ENCODE measurements at places on chromosomes 4 and X. TPM values are rescaled to one million over a fixed set of nuclear protein-coding genes. Genes with fewer than 3 reads are reported as not detected.

The CXCL3 gene
- polyA plus RNA-seq: 1.7 TPM

The PAGE5 gene
- not detected for polyA plus RNA-seq

The PRSS12 gene
- 12.3 TPM for polyA plus RNA-seq

The ZAR1 gene
- not detected for polyA plus RNA-seq

The STK32B gene
- 25.6 TPM for polyA plus RNA-seq

The GAGE13 gene
- not detected for polyA plus RNA-seq

The HTRA3 gene
- polyA plus RNA-seq: 9.0 TPM

The RTL3 gene
- not detected for polyA plus RNA-seq

The CCNA2 gene
- 17.6 TPM for polyA plus RNA-seq

The HSFX1 gene
- 6.0 TPM for polyA plus RNA-seq

The ASB9 gene
- polyA plus RNA-seq: 2.9 TPM

The EDA gene
- 7.2 TPM for polyA plus RNA-seq

The TEX11 gene
- 0.08 TPM for polyA plus RNA-seq

The PPBP gene
- polyA plus RNA-seq: 3.9 TPM

The HMX1 gene
- polyA plus RNA-seq: 5.0 TPM

The CLGN gene
- polyA plus RNA-seq: 9.6 TPM

The PPP1R3F gene
- 25.1 TPM for polyA plus RNA-seq

The MAPK10 gene
- 113 TPM for polyA plus RNA-seq

The ZMAT1 gene
- polyA plus RNA-seq: 30.6 TPM

The SLC39A8 gene
- polyA plus RNA-seq: 9.2 TPM

The FGF2 gene
- 11.9 TPM for polyA plus RNA-seq

The SMIM10 gene
- polyA plus RNA-seq: 8.6 TPM

The COMMD8 gene
- polyA plus RNA-seq: 23.4 TPM

The TEX13B gene
- polyA plus RNA-seq: not detected

The CYBB gene
- 11.8 TPM for polyA plus RNA-seq

The TAPT1 gene
- polyA plus RNA-seq: 47.7 TPM

The XAGE2 gene
- not detected for polyA plus RNA-seq

The CRLF2 gene
- 0.33 TPM for polyA plus RNA-seq

The CPLX1 gene
- polyA plus RNA-seq: 114 TPM

The PHF8 gene
- 20.1 TPM for polyA plus RNA-seq

The PHKA1 gene
- polyA plus RNA-seq: 9.3 TPM

The AFF2 gene
- polyA plus RNA-seq: 14.5 TPM

The UTP3 gene
- polyA plus RNA-seq: 21.8 TPM

The SOX3 gene
- polyA plus RNA-seq: 4.5 TPM

The CT45A5 gene
- 0.38 TPM for polyA plus RNA-seq

The BANK1 gene
- 0.95 TPM for polyA plus RNA-seq

The SMIM43 gene
- 0.81 TPM for polyA plus RNA-seq

The LNX1 gene
- 9.5 TPM for polyA plus RNA-seq

The STBD1 gene
- 1.8 TPM for polyA plus RNA-seq

Measured in spinal cord (tissue), 10 donors.